ENCODE measurements at places on chromosomes 3 and 15.
A peak's percentile ranks its signal among the peaks of the same experiment; 100 is the strongest.

GRCh38 chr15:92520914-92521623, 127.4 kb downstream of the ST8SIA2 start:
- no peak for DNase-seq

- no peak for DNase-seq
These were observed 9.3 kb downstream of the BAHD1 start for GRCh38 chr15:40450047-40450446.

DNA sequence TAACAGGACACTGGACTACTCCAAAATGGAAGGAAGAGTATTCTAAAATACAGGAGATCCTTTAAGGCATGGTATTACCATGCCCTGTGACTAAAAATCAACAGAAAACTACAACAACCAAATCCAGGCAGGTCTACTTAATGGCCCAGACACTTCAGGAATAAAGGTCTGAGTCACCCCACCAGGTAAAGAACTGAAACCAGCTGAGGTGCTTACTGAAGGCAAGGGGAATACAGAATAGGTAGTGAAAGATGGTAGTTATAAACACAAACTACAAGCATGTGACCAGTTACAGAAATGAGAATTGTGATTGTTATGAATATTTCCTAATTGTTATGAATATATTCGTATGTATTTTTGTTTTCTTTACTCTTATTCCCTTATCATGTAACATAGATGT, 13.4 kb downstream of the IFT57 start:
- no peak for DNase-seq

GRCh38 chr3:78726545-78726944, 1041.3 kb downstream of the ROBO1 start:
- DNase-seq, result no peak

DNA sequence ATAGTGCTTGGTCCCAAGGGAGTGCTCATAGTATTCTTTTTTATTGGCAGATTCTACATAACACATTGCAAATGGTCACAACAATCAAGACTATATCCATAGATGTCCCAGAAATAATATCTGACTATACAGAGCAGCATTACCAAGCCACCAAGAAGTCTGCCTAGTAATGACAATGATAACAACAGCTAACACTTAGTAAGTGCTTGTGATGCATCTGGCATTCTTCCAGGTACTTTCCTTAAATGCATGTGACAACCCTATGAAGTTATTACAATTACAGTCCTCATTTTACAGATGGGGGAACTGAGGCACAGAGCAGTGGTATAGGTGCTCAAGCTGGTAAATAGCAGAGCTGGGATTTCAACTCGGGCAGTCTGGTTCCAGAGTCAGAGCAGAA, 49.6 kb upstream of the ICE2 start:
- DNase-seq, result no peak

- DNase-seq, result no peak
These were observed 28.9 kb upstream of the SNRPA1 start for GRCh38 chr15:101323793-101324523.

DNA sequence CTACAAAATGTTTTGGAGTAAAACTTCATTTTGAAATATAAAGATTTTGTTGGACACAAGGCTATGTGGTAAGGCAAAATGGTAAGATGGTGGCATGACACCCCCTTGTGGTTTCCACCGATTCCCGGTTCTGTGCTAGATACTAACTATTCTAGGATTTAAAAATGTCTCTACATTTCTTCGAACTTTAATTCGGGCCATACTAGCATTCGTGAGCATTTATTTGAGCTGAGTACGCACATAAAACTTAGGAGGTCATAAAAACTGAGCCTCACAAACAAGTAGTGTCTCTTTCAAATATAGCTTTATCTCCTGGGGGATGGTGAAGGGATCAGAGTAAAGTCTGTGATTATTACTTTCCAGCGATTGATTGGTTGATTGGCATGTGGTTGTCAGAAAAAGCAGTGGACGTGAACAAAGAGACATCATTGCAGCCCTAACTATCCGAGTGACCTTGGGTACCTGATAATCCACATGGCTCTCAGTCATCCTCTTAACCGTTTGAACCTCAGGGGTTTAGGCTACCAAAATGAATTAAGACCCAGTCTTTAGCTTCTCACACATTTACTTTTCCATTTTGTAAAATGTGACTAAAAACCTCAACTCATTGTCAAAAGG, 1.1 kb upstream of the ZNF639 start:
- no peak for DNase-seq

- DNase-seq, result no peak
These were observed 139.1 kb upstream of the MRPS22 start for GRCh38 chr3:139204728-139205127.

DNA sequence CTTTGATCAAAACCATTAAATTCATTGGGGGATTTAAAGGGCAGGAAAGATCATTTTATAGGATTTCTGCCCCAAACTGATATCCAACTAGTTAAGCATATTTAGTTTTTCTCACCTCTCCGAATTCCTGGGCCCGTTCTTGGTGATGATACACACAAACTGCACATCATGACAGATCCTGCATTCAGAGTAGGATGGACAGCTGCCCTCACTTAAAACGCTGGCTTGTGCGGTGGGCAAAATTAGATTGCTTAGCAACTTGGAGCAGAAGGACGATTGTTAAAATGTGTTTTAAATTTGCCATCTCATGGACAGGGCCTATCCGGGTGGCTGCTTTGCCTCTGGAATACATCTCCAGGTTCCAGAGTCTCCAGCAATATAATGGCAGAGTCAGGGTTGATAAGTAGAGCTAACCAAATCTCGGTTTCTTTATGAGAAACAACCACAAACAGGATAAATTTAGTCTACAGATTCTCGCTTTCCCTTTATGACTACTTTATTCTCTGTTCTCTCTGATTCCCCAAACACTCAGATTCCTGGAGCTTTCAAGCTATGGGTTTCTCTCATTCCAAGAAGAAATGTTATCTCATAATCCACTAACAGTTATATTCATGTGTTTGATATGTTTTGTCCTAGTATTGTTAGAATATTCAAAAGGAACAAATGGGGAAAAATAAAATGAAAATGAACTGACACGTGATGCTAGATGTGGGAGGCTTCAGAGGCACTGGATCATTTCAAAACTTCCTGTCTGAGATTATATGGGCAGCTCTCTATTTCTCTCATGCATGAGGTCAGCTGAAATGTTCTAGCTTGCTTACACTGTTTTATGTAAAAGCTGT, 1014.1 kb upstream of the SEMA6D start:
- DNase-seq, result no peak

DNA sequence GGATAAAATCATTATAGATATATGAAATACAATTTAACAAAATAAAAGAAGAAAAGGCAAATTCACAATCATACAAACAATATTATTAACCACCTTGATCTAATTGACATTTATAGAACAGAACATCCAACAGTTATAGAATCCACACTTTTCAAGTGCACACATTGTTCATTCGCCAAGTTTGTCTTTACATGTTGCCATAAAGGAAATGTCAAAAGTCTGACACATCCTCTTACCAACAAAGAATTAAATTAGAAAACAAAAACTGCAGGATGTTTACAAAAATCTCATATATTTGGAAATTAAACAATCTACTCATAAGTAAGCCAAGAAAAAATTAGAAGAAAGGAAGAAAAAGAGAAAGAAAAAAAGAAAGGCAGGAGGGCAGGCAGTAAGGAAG, 909.2 kb upstream of the EPHA6 start:
- DNase-seq, result no peak

DNA sequence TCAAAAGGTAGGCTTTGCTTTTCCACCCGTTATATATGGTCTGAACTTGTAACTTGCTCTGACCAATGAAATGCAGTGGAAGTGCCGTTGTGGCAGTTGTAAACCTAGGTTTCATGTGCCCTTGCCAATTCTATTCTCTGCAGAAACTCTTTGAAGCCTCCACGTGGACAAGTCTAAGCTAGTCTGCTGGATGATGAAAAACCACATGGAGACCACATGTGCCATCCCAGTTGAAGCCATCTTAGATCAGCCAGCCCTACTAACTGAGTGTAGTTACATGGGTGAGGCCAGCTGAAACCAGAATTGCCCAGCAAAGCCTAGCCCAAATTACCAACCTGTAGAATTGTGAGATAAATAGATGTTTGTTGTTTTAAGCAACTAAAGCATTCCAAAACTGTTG, 183.7 kb upstream of the KCNH8 start:
- peak; percentile 18 for DNase-seq

DNA sequence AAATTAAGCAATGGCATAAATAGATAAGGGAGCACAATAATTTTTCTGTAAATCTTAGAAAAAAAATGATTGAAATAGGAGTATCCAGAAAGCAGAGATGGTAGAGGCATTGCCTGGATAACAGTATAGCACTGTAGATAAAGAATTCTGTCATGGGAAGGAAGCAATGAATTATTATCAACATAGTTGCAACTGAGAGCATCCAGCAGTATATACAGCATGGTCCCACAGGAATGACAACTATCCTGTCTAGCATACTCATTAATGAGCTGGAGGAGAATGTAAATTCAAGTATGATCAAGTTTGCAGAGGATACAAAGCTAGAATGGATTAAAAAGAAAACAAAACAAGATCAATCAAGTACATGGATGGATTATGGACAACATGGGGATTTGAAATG, 90.8 kb downstream of the DPH6 start:
- DNase-seq, result no peak

DNA sequence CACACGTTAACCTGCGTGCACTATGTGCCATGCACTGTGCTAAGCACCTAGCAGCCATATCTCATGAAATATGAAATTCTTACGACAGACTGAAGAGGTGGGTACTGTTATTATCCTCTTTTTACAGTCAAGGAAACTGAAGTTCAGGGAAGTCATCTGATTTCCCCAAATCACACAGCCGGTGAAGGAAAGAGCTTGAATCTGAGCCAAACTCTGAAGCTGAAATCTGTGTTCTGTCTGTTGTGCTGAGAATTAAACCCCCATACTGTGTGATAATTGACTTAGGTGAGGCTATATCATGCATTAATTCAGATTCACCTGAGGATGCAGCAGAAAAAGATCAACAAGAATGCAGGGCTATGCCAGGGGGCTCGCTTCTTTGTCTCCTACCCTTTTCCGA, 475 bp downstream of the FAM107A start:
- no peak for DNase-seq

- DNase-seq, result no peak
These were observed 710 bp downstream of the ABHD10 start for GRCh38 chr3:111979434-111980038.

GRCh38 chr3:194064380-194065332, 71.3 kb upstream of the HES1 start:
- DNase-seq, result no peak

All from epithelial cell of prostate (primary cell).